Vagina (tissue), 2 donors: ENCODE measurements at places on chromosomes 13 and 19.

GRCh38 chr13:45537516-45537915, 72.8 kb downstream of the COG3 start:
- H3K4me3 ChIP-seq = no peak overlapping the region
- no peaks in the 10 kb centered on the region for H3K27me3 ChIP-seq
- H3K36me3 ChIP-seq = no peaks in the 10 kb centered on the region
- no peak overlapping the region for H3K27ac ChIP-seq

GRCh38 chr13:30006246-30006645, 155.8 kb upstream of the UBL3 start:
- DNase-seq = no peak

- no peak overlapping the region for H3K27ac ChIP-seq
- H3K27me3 ChIP-seq = no peaks in the 10 kb centered on the region
- no peak overlapping the region for H3K4me3 ChIP-seq
Observed at GRCh38 chr19:1422943-1423342, 15.3 kb upstream of the RPS15 start.

DNA sequence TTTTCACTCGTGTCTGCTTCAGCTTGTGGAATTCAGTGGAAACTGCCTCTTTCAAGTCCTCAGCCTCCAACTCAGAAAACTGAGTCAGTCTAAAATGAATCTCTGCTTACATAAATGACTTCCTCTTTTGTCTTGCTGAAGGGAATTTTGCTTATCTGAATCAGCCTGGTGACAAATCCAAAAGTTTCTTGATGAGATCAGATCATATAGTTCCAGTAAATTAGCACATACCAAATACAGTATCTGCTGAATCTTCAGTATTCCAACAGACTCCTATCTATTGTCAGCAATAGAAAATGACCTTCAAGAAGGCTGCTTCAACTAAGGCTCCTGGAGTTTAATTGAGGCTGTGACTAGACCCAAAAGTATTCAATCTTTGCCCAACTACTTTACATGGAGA, 290.0 kb downstream of the MZT1 start:
- no peak overlapping the region for H3K27ac ChIP-seq
- no peak overlapping the region for H3K4me3 ChIP-seq
- no peaks in the 10 kb centered on the region for H3K27me3 ChIP-seq
- H3K36me3 ChIP-seq = no peaks in the 10 kb centered on the region
- DNase-seq = no peak

GRCh38 chr19:6021878-6022569, 44.1 kb upstream of the RANBP3 start:
- no peak overlapping the region for H3K27ac ChIP-seq
- H3K4me3 ChIP-seq = no peak overlapping the region
- no peak for DNase-seq
- peaks cover 6% of the 10 kb centered on the region for H3K4me1 ChIP-seq
- H3K36me3 ChIP-seq = no peaks in the 10 kb centered on the region

GRCh38 chr19:39182174-39182505, 14.6 kb upstream of the NCCRP1 start:
- H3K36me3 ChIP-seq = no peaks in the 10 kb centered on the region
- H3K4me3 ChIP-seq = no peak overlapping the region
- no peaks in the 10 kb centered on the region for H3K27me3 ChIP-seq
- H3K4me1 ChIP-seq = no peaks in the 10 kb centered on the region
- no peak for DNase-seq
- H3K27ac ChIP-seq = no peak overlapping the region

DNA sequence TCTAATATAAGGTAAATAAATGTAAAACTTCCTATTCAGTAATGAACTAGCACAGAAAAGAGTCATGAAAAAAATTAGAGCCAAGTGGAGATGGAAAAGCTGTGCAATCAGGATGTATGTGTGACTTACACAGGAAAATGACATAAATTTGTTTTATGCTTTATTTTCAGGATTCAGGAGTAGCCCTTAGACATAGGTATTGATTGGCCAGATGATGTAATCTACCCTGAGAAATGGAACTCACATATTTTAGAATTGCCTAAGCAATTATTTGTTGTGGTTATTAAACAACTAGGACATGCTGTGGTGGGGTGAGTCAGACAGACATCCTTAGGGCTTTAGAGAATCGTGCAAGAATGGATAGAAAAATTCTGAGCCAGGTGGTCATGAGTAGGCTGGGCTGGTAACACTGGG, 110.6 kb downstream of the PCDH9 start:
- no peak overlapping the region for H3K4me3 ChIP-seq
- H3K27me3 ChIP-seq = no peaks in the 10 kb centered on the region
- H3K4me1 ChIP-seq = no peaks in the 10 kb centered on the region

- no peaks in the 10 kb centered on the region for H3K36me3 ChIP-seq
- H3K4me1 ChIP-seq = peaks cover 8% of the 10 kb centered on the region
- no peak overlapping the region for H3K27ac ChIP-seq
- DNase-seq = no peak
Observed at GRCh38 chr13:30928978-30929377, 3.5 kb upstream of the TEX26 start.

GRCh38 chr13:106382534-106382933, 152.9 kb downstream of the EFNB2 start:
- H3K27ac ChIP-seq = no peak overlapping the region
- no peaks in the 10 kb centered on the region for H3K4me1 ChIP-seq
- no peaks in the 10 kb centered on the region for H3K27me3 ChIP-seq
- no peak for DNase-seq
- no peak overlapping the region for H3K4me3 ChIP-seq
- H3K36me3 ChIP-seq = no peaks in the 10 kb centered on the region

- no peak overlapping the region for H3K27ac ChIP-seq
- no peak for DNase-seq
- H3K27me3 ChIP-seq = no peaks in the 10 kb centered on the region
- no peaks in the 10 kb centered on the region for H3K4me1 ChIP-seq
Observed at GRCh38 chr13:92315265-92315664, 911.3 kb upstream of the GPC6 start.

DNA sequence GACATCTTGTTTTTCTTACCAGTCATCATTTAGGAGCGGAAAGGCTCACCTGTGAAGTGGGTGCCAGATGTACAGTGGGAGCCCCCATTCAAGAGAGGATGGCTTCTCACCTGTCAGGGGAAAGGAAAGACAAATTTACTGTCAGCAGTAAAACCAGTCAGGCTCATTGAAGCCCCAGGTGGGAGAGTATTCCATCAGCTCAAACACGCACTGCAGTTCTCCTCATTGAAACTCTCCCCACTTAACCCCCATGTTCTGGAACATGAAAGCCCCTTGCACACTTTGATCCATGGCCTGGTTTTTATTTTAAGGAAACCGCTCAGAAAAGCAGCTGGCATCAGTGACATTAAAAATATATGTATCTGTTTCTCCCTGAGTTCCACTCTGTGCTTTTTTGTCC, 401.1 kb upstream of the ZNF507 start:
- H3K4me3 ChIP-seq = no peak overlapping the region
- peaks cover 6% of the 10 kb centered on the region for H3K4me1 ChIP-seq
- H3K36me3 ChIP-seq = no peaks in the 10 kb centered on the region

GRCh38 chr19:16136185-16136999, 7.1 kb upstream of the HSH2D start:
- no peak overlapping the region for H3K4me3 ChIP-seq
- H3K36me3 ChIP-seq = peaks cover 24% of the 10 kb centered on the region
- H3K4me1 ChIP-seq = no peaks in the 10 kb centered on the region

GRCh38 chr13:74070065-74070464, 64.1 kb downstream of the KLF12 start:
- H3K36me3 ChIP-seq = no peaks in the 10 kb centered on the region
- H3K4me1 ChIP-seq = peaks cover 19% of the 10 kb centered on the region
- H3K27ac ChIP-seq = no peak overlapping the region
- no peak for DNase-seq
- no peaks in the 10 kb centered on the region for H3K27me3 ChIP-seq

- no peaks in the 10 kb centered on the region for H3K27me3 ChIP-seq
- H3K36me3 ChIP-seq = no peaks in the 10 kb centered on the region
- H3K4me1 ChIP-seq = peaks cover 8% of the 10 kb centered on the region
- no peak for DNase-seq
- no peak overlapping the region for H3K27ac ChIP-seq
Observed at GRCh38 chr19:53389571-53389970, 5.4 kb upstream of the ZNF765 start.

DNA sequence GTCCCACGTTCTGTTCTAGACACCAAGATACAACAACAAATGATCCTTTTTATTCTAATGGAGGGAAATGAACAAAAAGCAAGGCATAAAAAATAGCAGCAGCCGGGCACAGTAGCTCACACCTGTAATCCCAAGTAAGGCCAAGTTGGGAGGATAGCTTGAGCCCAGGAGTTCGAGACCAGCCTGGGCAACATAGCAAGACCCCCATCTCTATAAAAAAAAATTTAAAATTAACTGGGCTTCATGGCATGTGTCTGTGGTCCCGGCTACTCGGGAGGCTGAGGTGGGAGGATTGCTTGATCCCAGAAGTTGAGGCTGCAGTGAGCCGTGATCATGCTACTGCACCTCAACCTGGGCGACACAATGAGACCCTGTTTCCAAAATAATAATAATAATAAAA, 1.0 kb downstream of the MIA start:
- H3K36me3 ChIP-seq = no peaks in the 10 kb centered on the region
- H3K4me3 ChIP-seq = no peak overlapping the region
- H3K27ac ChIP-seq = peak overlapping the region; percentile 88
- peaks cover 15% of the 10 kb centered on the region for H3K4me1 ChIP-seq
- H3K27me3 ChIP-seq = no peaks in the 10 kb centered on the region
- DNase-seq = no peak

DNA sequence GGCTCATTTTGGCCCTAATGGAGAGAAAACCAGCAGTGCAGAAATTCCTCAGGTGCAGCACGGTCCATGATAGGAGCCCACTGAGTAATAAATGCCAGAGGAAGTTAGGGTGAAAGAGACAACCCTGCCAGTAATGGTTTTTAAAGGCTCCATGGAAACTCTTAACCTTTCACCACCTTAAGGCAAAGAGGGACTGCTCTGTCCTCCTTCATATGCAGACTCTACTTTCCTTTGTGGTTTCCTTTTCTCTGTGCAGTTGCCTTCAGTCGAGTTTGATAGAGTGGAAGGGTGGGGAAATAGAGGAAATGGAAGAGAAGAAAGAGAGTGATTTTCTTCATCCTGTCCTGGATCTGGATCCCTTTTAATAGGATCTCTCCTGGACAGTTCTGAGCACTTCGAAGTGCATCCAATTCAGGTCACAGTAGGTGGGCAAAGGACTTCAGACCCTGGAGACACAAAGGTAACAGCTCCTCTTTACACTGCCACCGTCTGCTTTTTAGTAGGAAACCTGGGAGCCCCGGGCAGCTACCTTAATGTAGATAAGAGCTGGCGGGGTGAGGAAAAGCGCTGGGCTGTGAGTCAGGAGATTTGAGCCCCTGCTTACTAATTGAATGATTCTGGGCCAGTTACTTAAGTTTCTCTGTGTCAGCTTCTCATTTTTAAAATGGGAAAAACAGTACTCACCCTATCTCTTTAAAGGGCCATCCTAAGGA, 294.8 kb downstream of the KCNRG start:
- no peaks in the 10 kb centered on the region for H3K36me3 ChIP-seq
- no peaks in the 10 kb centered on the region for H3K27me3 ChIP-seq
- H3K27ac ChIP-seq = no peak overlapping the region
- no peak overlapping the region for H3K4me3 ChIP-seq
- no peaks in the 10 kb centered on the region for H3K4me1 ChIP-seq

- no peaks in the 10 kb centered on the region for H3K36me3 ChIP-seq
- H3K27me3 ChIP-seq = no peaks in the 10 kb centered on the region
- H3K4me3 ChIP-seq = no peak overlapping the region
- H3K27ac ChIP-seq = peak overlapping the region; percentile 31
- peaks cover 10% of the 10 kb centered on the region for H3K4me1 ChIP-seq
Observed at GRCh38 chr13:40169476-40169875, 497.0 kb downstream of the FOXO1 start.

- no peak for DNase-seq
- no peaks in the 10 kb centered on the region for H3K36me3 ChIP-seq
- no peaks in the 10 kb centered on the region for H3K27me3 ChIP-seq
- no peak overlapping the region for H3K4me3 ChIP-seq
- H3K4me1 ChIP-seq = no peaks in the 10 kb centered on the region
Observed at GRCh38 chr19:54010474-54010873, 19.0 kb downstream of the CACNG6 start.

GRCh38 chr19:41657157-41657556, 30.3 kb upstream of the CEACAM4 start:
- no peak overlapping the region for H3K4me3 ChIP-seq
- no peaks in the 10 kb centered on the region for H3K36me3 ChIP-seq
- no peaks in the 10 kb centered on the region for H3K4me1 ChIP-seq
- H3K27me3 ChIP-seq = no peaks in the 10 kb centered on the region

DNA sequence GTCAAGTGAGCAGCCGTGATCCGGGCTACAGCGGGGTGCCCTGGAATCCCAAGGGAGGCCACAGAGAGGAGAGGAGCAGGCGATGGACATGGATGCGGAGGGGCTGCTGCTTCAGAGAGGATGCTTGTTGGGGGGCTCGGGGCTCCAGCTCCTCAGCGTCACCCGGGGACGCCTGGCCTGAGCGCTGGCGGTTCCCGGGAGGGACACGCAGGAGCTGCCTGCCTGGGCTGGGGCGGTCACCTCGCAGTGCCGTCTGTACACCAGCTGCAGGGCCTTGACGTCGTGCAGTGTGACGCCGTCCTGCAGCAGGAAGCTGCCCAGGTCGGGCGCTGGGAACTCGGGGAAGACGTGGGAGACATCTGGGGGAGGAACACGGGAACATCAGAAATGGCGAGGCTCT, 29.9 kb upstream of the RANBP3 start:
- DNase-seq = no peak
- H3K27ac ChIP-seq = no peak overlapping the region
- H3K36me3 ChIP-seq = no peaks in the 10 kb centered on the region
- no peaks in the 10 kb centered on the region for H3K4me1 ChIP-seq
- H3K4me3 ChIP-seq = no peak overlapping the region

- H3K4me3 ChIP-seq = no peak overlapping the region
- H3K36me3 ChIP-seq = no peaks in the 10 kb centered on the region
- no peaks in the 10 kb centered on the region for H3K27me3 ChIP-seq
- peaks cover 93% of the 10 kb centered on the region for H3K4me1 ChIP-seq
Observed at GRCh38 chr19:10878253-10878652, 6.9 kb downstream of the CARM1 start.

- no peak overlapping the region for H3K4me3 ChIP-seq
- no peak overlapping the region for H3K27ac ChIP-seq
- no peak for DNase-seq
- H3K27me3 ChIP-seq = no peaks in the 10 kb centered on the region
Observed at GRCh38 chr13:112658808-112659207, 31.0 kb upstream of the ATP11A start.

- no peak for DNase-seq
- H3K4me3 ChIP-seq = no peak overlapping the region
- no peak overlapping the region for H3K27ac ChIP-seq
Observed at GRCh38 chr19:36577271-36577996, 4.3 kb upstream of the ZNF529 start.
